NCI-H1436 (cell line): ENCODE measurements at places on chromosomes 4 and X.

GRCh38 chr4:29082684-29083083 lies 1637.5 kb upstream of the PCDH7 start:
- DNase-seq = no peak

DNA sequence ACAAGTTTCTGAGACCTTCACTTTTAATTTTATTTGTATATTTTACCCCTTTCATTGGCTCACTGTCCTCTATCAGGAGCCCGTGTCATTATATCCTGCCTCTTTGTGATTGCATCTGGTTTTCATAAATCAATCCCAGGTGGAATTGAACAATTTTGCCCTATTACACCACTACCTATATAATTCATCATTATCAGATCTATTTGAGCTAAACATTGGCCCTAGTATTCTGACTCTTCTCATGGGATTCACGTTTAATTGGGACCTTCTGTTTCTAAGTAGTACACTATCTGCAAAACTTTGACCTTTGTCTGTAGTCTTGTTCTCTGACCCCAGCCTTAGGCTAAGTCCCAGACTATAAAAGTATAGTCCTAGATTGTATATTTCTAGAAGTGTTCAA lies 114.1 kb downstream of the FAT4 start:
- no peak for DNase-seq

GRCh38 chr4:82376109-82376508 lies 2.3 kb upstream of the HNRNPD start:
- no peak for DNase-seq

DNA sequence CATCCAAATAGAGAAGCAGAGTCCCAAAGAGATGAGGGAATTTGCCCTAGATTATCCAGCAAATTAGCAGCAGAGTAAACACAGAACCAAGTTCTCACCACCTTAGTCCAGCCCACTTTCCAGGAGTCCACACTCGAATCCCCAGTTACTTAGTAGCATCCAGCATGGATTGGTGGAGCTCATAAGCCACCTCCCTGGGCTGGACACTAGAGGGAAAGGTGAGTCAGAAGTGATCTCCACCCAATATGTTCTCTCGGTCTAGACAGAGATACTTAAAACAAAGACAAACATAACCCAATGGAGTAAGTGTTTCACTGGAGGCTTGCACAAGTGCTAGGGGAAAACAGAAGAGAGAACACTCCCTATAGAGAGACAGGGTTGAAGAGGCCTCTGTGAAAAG lies 105.1 kb upstream of the CPEB2 start:
- no peak for DNase-seq

DNA sequence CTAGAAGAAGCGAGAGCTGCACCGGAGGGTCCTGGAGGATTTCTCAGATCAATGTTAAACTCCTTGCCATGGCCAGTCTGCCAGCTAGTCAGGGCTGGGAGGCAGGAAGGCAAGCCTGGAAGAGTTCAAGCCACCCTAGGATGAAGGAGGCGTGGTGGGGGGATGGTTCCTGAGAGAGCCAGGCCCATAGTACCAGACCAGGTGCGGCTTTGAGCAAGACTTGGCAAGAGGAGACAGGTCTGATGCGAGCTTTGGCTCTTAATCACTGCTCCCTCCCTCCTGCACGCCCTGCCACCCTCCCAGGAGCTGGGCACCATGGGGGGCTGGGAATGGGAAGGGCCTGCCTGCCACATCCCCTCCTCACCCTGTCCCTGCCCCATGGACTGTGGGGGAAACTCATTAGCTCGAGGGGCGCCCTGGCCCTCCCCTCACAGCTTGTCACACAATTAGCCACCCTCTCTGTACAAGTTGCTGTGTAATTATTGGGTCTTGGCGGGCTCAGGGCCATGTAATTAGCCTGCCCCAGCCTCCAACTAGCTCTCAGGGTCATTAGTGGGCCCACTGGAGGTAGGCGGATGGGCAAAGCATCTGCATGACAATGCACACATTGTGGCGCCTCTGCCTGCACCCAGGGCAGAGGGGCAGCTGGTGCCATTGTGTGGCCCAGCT lies 50.3 kb downstream of the EFNB1 start:
- DNase-seq = peak; percentile 42

GRCh38 chrX:33908898-33909297 lies 223.2 kb downstream of the FAM47A start:
- no peak for DNase-seq
